Ascending aorta (tissue), 2 donors: ENCODE measurements at places on chromosomes 6 and 20.

GRCh38 chr6:42295677-42296076 lies 78.0 kb upstream of the MRPS10 start:
- no peak for DNase-seq

DNA sequence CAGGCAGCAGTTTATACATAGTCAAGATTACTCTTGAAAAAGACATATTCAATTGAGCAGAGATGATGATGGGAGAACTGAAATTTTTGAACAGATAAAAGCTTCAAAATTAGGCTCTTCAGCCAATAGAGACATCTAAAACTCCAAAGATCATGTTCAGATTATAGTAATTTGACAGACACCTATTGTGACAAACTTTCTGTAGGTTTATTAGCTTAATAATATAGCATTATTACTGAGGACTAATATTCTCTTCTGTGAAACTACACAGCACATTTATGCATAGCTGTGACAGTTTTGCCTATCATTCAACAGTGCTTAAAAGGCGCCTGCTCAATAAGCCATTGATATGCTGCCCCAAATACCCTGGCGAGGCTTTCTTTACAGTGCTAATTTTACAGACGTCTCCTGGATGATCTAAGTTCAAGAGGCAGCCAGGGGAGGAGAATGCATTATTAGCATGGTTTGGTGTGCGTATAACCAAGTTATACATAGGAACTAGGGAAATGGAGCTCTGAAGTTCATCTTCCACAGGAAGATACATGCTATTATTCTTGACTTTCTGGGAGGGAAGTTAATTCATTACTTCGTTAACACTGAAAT lies 21.5 kb downstream of the PLAGL1 start:
- no peak for DNase-seq

GRCh38 chr20:59421089-59421488 lies 120.7 kb downstream of the EDN3 start:
- DNase-seq: no peak

DNA sequence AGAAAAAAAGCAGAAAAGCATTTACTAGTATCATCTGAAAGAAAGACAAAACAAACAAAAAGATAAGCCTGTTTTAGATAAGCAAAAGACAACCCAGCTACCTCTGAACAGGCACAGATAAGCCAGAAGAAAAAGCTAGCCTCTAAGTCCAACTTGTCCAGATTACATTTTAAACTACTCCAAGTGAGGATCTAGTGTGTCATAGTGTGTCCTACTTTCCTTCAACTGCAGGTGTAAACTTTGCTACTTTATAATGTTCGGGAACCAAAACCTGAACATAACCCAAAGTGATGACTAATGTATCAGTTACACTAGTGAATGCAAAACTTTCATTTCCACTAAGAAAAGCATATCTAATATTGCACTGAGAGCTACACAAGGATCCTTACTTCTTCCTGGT lies 19.5 kb downstream of the ADNP start:
- no peak for DNase-seq

GRCh38 chr6:126086560-126086959 lies 100.2 kb downstream of the TRMT11 start:
- no peak for DNase-seq

DNA sequence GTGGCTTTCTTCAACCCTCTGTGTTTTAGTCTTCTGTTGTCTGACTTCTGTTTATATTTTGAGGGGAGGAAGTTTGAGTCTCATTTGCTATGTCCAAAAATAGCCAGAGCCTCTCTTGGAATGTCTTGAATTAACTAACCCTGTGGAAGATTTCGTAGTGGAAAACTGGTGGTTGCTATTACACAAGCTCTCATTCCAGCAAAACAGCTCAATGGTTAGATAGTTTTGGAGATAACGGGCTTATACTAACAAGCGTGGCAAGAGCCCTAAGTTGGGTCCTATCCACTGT lies 1.6 kb downstream of the CCN2 start:
- no peak for DNase-seq

- DNase-seq: no peak
These were observed 83.6 kb upstream of the CCDC167 start for GRCh38 chr6:37583261-37583660.

DNA sequence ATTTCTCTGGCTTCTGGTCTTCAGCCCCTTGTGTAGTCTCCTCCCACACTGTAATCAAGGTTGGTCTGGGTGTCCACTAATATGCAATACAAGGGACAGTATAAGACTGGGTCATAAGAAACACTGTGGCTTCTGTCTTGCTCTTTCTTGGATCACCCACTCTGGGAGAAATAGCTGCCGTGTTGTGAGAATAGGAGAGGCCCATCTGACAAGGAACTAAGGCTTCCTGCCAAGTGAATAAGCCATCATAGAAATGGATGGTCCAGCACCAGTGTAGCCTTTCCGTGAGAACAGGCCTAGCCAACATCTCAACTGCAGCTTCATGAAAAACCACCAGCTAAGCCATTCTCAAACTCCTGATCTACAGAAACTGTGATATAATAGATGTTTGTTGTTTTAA lies 23.3 kb downstream of the BAG2 start:
- no peak for DNase-seq

GRCh38 chr6:76940191-76940590 lies 523.1 kb downstream of the HTR1B start:
- no peak for DNase-seq

GRCh38 chr20:46569961-46570360 lies 19.5 kb upstream of the OCSTAMP start:
- DNase-seq: no peak

DNA sequence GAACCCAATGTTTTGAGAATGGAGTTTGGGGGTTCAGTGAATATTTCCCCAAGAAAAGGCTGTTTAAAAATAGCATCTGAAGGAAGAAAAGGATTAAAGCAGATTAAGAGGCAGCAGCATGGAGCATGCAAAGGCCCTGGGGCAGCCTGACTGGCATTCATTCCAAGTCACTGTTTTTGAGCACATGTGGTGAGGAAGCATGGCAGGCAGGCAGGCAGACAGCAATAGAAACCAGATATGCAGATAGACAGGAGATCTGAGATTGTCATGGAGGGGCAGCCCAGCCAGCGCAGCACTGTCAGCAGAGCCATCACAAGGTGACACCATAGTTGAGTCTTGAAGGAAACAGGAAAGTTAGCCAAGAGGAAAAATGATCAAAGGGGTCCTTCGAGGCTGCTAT lies 37.8 kb downstream of the SIRPA start:
- DNase-seq: no peak

- DNase-seq: no peak
These were observed 4.0 kb downstream of the ELMO2 start for GRCh38 chr20:46402331-46402811.

DNA sequence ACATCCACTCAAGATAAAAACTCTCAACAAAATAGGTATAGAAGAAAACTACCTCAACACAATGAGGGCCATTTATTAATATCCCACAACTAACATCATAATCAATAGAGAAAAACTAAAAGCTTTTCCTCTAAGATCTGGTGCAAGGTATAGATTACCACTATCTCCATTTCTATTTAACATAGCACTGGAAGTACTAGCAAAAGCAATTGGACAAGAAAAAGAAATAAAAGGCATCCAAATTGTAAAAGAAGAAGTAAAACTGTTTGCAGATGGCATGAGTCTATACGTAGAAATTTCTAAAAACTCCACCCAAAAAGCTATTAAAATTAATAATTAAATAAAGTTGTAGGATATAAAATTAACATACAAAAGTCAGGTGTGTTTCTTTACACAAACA lies 230.8 kb upstream of the PRSS16 start:
- no peak for DNase-seq

GRCh38 chr20:48789781-48790472 lies 37.9 kb downstream of the PREX1 start:
- DNase-seq: no peak

DNA sequence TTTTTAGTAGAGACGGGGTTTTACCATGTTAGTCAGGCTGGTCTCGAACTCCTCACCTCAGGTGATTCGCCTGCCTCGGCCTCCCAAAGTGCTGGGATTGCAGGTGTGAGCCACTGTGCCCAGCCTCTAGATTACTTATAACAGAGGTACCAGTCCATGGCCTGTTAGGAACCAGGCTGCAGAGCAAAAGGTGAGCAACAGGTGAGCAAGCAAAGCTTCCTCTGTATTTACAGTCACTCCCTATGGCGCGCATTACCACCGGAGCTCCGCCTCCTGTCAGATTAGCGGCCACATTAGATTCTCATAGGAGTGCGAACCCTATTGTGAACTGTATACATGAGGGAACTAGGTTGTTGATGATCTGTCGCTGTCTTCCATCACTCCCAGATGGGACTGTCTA lies 178.0 kb upstream of the SALL4 start:
- DNase-seq: no peak

DNA sequence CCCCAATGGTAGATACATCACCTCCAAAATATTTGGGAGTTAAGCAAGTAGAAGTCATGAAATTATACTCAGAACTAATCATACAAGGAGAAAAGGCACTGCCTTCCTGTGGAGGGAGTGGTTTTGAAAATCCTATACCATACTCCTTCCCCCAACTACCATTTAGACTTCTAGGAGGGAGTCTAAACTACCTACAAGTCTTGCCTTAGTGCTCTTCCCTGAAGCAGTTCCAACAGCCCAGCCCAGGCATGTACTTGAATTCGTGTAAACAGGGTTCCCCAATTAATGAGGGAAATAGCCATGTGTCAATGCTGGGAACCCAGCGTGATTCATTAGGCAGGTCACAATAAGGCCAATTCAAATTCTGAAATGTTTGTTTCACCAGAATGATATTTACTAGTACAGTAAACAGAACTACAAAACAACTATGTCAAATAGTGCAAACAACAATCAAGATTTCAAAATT lies 39.1 kb upstream of the SGK1 start:
- DNase-seq: no peak

- DNase-seq: no peak
These were observed 7.1 kb upstream of the LKAAEAR1 start for GRCh38 chr20:64091340-64091739.

- no peak for DNase-seq
These were observed 90.0 kb upstream of the SAMD5 start for GRCh38 chr6:147418523-147418922.

DNA sequence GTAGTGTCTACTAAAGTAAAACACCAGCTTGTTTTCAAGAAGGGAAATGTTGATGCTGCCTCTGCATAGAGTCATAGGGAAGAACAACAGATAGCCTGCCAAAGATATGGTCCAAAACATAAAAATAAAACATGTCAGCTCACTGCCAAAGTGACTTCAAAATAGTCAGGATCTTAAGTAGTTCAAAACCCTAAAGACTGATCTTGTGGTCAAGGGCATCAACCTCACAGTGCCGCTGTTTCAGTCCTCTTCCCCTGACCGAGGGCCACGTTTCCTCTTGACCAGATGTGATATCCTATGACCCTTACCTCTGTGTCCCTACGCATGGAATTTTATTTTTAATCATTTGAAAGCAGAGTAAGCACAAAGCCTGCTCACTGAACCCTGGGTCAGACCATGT lies 104.2 kb upstream of the CNKSR3 start:
- no peak for DNase-seq

GRCh38 chr6:168390749-168391420 lies 50.1 kb upstream of the SMOC2 start:
- DNase-seq: no peak

GRCh38 chr6:27066381-27066780 lies 181.1 kb upstream of the PRSS16 start:
- no peak for DNase-seq

GRCh38 chr6:130968476-130968875 lies 94.6 kb downstream of the EPB41L2 start:
- no peak for DNase-seq

- DNase-seq: no peak
These were observed 386.5 kb upstream of the ID4 start for GRCh38 chr6:19450651-19451050.

GRCh38 chr6:85798931-85799652 lies 156.4 kb upstream of the SYNCRIP start:
- no peak for DNase-seq

GRCh38 chr20:58893355-58894120 lies 41.0 kb downstream of the GNAS start:
- no peak for DNase-seq

- no peak for DNase-seq
These were observed 8.3 kb downstream of the FITM2 start for GRCh38 chr20:44302736-44303135.

- no peak for DNase-seq
These were observed 24.0 kb upstream of the GRM4 start for GRCh38 chr6:34169897-34170296.

GRCh38 chr20:50536333-50536732 lies 26.1 kb downstream of the PTPN1 start:
- DNase-seq: no peak

DNA sequence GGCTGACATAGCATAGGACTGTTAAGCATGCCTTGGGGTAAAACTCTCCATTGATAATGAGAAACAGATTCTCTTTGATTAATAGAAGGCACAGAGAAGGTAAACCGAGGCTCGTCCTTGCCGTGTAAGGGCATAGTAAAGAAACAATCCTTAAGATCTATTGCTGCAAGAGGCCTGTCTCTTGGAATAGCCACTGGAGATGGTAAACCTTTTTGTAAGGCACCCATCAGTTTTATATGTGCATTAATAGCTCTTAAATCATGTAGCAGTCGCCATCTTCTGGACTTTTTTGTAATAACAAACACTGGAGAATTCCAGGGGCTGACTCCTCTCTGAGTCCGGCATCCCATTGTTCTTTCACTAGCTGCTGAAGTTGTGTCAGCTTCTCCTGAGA lies 8.4 kb upstream of the ABHD12 start:
- DNase-seq: peak; percentile 66

DNA sequence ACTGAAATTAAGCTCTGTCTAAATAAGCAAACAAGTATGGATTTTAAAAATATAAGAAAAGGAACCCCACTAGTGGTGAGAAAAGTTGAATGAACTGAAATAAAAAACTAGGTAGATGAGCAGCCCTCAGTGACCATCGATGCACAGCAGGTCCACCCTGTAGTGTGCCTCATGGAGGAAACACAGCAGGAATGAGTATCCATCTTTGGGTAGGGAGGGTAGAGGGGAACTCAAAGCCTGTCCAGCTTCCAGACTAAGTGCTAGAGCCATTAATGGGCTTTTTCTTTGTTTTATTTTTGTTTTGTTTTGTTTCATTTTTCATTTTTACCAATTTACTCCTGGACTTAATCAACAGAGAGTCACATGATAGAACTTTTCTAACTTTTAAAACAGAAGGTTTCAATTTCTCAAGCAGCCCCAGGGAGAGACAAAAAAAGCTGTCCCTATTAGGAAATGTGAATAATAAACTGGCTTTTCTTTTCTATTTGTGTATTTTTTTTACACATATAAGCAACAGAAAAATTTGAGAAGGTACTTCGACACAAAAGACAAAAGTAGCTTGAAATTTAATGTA lies 700.6 kb downstream of the HACE1 start:
- DNase-seq: no peak

DNA sequence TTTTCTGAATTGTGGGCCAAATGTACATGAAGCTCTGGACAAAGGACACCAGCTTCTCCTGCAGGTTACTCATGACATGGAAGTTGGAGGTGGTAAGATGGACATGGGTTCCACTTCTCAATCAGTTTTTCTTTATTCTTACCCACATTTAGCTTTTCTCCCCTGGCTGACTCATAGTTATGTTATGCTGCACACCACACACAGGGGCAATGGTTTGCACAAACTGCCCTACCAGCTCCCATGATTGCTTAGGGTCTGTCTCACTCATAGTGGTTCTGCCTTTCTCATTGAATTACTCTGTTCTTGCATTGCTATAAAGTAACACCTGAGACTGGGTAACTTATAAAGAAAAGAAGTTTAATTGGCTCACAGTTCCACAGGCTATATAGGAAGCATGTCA lies 4.5 kb upstream of the CD109 start:
- DNase-seq: no peak

GRCh38 chr6:122790423-122791309 lies 1.6 kb downstream of the SMPDL3A start:
- no peak for DNase-seq
